ENCODE measurements at places on chromosomes 5 and 9.

- no peak for DNase-seq
These were observed 228.0 kb upstream of the ADAMTSL1 start for GRCh38 chr9:18245911-18246310.

DNA sequence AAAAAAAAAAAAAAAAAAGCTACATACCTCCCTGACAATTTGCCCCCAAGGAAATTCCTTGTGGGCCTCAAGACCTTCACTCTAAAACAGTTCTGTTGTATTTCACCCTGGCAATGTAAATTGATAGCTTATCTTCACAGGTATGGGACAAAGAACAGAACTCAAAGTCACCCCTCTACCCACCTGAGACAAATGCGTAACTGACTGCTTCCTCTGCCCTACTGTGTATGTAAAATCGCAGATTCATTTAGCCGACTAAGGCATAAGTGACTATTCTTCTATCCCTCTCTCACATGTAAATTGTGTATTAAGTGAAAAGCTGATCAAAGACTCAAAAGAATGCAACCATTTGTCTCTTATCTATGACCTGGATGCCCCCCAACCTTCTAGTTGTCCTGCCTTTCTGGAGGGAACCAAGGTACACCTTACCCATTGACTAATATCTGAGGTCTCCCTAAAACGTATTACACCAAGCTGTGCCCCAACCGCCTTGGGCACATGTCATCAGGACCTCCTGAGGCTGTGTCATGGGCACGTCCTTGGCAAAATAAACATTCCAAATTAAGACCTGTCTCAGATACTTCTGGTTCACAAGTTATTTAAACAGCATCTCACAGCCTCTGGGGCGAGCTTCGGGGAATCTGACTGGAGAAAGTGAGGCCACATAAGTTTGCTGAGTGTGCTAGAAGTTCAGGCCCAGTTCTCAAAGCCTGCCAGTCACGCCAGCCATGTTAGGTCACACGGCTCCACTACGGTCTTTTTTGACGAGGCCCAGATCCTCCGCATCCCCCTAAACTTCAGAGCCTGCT is 954 bp downstream of the TBCA start:
- no peak for DNase-seq

GRCh38 chr9:8717146-8717545 is 917.6 kb upstream of the DMAC1 start:
- no peak for DNase-seq

DNA sequence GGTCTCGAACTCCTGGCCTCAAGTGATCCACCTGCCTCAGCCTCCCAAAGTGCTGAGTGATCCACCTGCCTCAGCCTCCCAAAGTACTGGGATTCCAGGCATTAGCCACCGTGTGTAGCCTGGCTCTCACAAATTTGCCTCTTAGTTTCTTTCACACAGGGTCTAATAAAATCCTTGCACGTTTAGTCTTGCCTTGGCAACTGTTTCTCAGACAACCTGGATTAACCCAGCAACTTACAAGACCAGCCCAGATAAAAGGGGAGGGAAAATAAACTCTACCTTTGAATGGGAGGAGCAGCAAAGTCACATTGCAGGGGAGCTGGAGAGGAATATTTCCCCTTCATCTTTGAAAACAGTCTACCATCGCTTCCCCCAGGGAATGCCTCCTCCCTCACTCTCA is 29.3 kb upstream of the GNA14 start:
- DNase-seq, result no peak
